Left cardiac atrium (tissue), 4 donors: ENCODE measurements at places on chromosomes 3 and 15. TPM values are rescaled to one million over a fixed set of nuclear protein-coding genes. Genes with fewer than 3 reads are reported as not detected.

DNA sequence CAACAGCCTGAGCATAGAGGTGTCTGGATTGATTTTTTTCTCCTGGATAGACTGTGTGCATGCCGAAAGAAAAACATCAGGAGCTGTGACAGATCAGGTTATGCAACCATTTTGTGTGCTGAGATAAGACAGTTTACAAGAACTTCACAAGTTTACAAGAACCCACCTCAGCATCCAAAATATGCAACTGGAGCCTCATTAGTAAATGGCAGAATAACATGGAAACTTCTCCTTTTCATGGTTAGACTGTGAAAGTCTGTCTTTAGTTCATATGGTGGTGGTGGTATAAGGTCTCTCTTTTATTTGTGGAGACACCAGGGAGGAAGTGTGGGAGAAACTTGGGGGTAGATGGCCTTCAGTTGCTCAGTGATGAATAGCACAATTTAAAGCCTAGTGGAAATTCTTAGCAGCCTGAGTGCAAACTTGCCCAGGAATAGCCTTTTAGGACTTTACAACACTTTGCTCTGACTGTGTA, 3.7 kb upstream of the ZNF609 start:
- no peak for DNase-seq

- DNase-seq, result no peak
Observed at GRCh38 chr3:151197981-151198767, 4.8 kb downstream of the GPR171 start.

DNA sequence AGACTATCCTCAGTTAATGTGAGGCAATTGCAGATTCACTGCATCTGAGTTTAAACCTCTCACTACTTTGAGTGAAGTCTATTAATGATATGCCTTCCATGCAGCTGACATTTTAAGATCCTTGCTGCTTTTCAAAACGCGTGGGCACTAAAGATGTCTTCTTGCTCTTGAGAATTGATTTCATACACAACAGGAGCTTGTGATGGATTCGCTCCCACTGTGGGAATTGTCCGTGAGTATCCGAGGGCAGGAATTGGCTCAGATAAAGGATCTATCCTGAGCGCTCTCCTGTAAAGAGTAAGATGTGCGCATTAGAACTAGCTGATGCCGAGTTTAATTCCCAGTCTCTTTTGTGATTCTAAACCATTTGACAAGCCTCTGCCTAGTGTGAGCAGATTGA, 167.9 kb downstream of the ROBO2 start:
- DNase-seq, result no peak

DNA sequence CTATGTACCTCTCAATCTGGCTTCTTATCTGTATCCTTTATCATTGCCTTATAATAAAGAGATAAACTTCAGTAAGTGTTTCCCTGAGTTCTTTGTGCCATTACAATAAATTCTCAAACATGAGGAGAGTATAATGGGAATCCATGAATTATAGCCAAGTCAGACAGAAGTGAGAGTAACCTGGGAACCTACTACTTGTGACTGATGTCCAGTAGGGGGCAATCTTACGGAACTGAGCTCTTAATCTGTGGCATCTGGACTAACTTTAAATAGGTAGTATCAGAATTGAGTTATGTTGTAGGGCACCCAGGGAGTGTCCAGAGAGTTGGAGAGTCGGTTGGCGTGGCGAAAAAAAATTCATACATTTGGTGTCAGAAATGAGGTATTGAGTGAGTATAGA, 542.6 kb downstream of the ZBBX start:
- DNase-seq, result no peak

DNA sequence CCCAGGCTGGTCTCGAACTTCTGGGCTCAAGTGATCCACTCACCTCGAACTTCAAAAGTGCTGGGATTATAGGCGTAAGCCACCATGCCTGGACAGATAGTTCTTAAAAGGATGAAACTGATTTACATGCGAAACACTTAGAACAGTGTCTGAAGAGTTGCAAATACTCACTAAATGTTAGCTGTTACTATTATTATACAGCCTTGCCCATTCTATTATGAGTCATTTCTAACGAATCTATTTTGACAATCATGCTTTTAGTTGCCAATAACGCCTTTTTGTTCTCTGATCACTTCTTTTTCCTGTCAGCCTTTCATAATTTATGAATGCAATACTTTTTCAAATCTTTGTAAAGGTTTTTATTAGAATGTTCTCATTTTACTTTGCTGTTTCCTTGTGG, 112.7 kb downstream of the SNRK start:
- DNase-seq, result no peak

The FRMD5 gene
- total RNA-seq, result 9.1 TPM
